ENCODE measurements at places on chromosomes 7 and 10.

GRCh38 chr10:95861386-95861785 lies 46.4 kb upstream of the CC2D2B start:
- no peak for DNase-seq

GRCh38 chr10:129888784-129889616 lies 75.1 kb downstream of the EBF3 start:
- DNase-seq: peak; percentile 92

GRCh38 chr7:114085592-114086501 lies 167.0 kb upstream of the PPP1R3A start:
- peak; percentile 75 for DNase-seq

GRCh38 chr10:101397140-101397539 lies 43.2 kb downstream of the BTRC start:
- DNase-seq: no peak

GRCh38 chr10:104117839-104118323 lies 4.1 kb upstream of the SFR1 start:
- DNase-seq: no peak

DNA sequence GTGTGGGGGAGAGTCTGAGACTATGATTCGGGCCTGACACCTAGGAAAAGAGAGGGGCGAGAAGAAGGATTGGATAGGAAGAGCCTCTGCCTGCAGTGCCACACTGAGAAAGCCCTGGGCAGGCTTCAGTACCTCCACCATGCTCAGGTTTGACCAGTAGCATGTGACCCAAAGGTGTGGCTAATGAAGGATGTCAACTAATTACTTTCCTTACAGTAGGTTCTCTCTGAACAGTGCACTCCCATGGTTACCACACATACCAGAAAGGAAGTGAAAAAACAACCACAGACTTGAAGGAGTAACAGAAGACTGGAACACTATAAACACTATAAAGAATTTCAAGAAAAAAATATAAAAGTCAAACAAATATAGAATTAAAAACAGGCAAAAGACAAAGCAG lies 46.2 kb downstream of the SEM1 start:
- no peak for DNase-seq

GRCh38 chr10:119602241-119603095 lies 5.7 kb upstream of the TIAL1 start:
- DNase-seq: peak; percentile 56

DNA sequence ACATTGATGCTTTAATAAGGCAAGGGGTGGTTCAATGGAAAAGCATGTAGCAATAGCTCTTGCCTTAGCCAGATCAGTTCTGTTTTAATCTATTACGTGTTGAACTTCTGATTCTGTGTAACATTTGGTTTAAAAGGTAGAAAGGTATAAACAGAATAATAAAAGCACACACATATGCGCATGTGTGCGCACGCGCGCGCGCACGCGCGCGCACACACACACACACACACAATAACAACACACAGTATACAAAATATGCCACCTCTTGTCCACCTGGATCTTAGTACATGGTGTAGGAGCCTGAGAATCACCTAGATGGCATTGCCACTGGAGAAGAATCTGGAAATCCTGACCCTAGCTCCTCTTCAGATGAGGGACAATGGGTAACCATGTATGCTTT lies 49.6 kb upstream of the TEX47 start:
- no peak for DNase-seq

DNA sequence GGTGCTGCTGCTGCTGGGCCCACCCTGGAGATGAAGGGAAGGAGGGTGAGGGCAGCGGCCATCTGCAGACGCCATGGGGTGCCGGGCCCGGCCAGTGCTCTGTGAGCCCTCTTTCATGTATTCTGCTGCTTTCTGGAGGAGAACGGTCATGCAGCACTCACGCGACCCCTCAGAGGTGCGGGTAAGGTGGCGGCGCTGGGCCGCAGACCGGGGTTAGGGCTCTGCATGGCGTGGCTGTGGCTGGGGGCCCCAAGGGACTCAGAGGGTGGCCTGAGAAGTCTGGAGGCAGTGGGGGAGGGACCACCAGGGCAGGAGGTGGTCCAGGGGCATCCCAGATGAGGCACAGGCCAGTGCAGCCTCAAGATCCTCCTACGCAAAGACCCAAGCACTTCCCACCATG lies 275.5 kb downstream of the ELFN1 start:
- peak; percentile 11 for DNase-seq

DNA sequence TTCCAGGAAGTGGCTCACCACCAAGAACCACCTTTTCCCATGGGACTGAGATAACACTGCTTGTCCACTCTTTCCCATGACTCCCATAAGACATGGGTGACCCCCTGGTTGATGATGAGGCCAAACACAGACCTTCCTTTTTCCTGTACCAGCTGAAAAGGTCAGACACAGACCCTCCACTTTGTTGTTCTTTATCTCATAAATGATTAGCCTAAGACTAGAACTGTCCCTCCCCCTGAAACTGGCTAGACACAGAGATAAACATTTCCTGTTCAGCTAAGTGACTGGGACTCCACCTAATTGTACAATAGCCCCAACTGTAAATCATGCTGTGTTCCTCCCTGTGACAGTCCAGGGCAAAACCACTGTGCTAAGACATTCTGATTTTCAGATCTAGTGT lies 8.2 kb upstream of the NRG3 start:
- no peak for DNase-seq

GRCh38 chr10:25175527-25176420 lies 973 bp downstream of the GPR158 start:
- DNase-seq: peak; percentile 44

DNA sequence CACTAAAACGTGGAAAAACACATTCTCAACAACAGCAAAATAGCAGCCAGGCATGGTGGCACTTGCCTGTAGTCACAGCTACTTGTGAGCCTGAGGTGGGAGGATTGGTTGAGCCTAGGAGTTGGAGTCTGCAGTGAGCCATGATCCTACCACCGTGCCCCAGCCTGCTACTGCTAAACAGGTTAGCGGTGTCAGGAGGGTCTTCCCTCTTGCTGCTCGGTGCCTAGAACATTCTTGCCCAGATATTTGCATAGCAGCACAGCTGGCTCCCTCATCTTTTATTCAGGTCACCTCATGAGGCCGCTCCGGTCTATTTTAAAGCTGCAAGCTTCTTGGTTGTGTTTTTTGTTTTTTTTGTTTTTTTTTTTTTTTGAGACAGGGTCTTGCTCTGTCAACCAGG lies 2.9 kb upstream of the RABGEF1 start:
- DNase-seq: no peak

DNA sequence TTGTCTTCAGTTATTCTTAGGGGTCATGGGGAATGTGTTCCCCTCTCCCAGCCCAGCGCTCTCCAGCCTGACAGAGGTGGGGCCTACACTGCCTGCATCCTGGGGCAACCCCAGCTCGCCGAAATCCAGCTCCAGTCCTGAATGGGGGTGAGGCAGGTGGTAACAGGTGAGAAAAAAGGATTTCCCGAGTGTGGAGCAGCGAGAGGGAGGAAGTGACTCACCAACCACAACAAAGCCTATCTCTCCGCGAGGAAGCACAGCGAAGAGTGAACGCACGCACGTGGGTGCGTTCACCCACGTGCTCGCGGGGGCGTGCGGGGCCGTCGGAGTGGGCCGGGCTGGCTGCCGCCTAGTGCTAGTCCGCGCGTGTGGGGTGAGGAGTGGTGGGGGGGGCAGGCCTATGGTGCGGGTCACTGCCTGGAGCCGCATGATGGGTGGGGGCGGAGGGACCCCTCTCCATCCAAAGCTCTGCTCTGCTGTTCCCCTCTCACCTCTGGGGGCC lies 855 bp upstream of the PALD1 start:
- DNase-seq: no peak

DNA sequence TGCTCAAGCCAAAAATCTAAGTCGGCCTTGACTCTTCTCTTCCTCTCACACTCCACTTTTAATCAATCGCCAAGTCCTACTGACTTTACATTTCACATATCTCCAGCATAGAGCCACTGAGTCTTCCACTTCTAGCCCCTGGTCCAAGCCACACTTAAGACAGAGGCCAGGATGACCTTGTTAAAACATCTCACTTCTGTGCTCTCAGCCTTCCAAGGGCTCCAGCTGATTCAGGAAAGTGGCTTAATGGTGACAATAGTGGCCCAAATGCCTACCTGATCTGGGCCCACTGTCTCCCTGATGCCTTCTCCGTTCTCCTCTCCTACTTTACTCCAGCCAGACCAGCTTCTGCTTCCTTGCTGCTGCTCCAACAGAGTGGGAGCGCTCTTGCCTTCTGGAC lies 4.4 kb downstream of the TBATA start:
- no peak for DNase-seq

DNA sequence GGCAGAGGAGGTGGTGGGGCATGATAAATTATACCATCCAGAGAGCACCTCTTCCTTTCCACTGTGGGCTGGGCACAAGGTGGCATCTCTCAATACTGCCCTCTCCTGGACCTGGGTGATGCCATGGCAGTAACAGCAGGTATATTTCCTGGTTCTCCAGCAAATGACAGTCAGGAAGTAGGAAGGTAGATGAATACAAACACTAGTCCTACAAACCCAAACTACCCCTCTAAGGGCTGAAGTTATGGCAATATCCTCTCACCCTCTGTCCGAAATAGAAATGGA lies 1004.9 kb downstream of the KCNMA1 start:
- no peak for DNase-seq

DNA sequence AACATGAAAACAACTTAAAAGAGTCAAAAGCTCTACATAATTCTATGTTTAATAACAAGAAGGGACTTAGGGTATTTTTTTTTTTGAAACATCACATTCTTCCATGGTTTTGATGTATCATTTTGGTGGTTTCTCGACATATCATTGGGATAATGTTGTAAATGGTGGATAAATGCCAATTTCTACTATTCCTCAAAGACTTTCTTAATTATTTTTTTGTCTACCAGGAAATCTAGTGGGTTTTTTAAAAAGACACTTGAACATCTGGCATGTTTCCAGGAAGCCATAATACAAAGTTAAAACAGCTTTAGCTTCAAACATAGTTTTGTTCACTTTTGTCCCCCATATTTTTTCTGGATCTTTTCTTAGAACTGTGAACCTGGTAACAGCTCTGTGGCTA lies 200.4 kb downstream of the DKK1 start:
- no peak for DNase-seq

GRCh38 chr7:151249732-151250072 lies 1.2 kb upstream of the SMARCD3 start:
- no peak for DNase-seq

DNA sequence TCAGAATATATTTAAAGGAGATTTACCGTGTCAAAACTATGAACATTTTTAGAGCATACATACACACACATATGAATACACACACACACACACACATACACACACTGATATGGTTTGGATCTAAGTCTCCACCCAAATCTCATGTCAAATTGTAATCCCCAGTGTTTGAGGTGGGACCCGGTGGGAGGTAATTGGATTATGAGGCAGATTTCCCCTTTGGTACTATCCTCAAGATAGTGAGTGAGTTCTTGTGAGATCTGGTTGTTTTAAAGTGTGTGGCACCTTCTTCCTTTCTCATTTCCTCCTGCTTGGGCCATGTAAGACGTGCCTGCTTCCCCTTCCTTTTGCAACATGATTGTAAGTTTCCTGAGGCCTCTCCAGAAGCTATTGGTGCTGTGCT lies 515.0 kb upstream of the ZMIZ1 start:
- no peak for DNase-seq

DNA sequence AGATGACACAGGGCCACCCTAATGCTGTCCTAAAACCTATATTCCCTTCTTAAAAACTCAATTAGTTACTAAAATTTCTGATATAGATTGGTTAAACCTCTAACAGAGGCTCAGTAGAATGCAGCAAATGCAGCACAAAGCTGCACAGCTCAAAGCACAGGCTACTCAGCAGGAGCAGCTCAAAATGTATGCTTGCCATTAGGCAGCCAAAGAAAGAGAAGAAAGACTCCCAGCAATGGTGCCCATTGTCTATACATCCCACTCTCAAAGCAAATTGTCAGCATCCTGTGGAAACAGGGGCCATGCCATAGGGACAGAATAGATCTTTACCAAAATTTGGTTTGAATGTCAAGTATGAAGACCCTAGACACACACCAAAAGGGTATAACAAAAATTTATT lies 73.5 kb downstream of the TFPI2 start:
- no peak for DNase-seq

DNA sequence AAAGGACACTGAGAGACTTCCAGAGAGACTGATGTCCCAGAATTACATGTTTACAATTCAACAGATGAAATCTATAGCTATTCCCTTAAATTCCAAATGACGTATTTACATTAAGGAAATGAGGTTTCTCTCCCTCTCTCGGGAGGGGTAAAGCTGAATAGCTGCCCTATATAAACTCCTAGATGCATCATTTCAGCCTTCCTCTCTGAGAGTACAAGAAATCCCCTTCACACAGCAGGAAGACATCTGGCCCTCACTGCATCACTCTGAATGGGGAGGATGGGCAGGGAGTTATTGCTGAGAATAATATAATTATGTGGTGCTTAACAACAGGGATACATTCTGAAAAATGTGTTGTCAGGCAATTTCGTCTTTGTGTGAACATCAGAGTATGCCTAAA lies 11.0 kb downstream of the POT1 start:
- no peak for DNase-seq

GRCh38 chr10:114519756-114520293 lies 115.5 kb upstream of the AFAP1L2 start:
- no peak for DNase-seq

DNA sequence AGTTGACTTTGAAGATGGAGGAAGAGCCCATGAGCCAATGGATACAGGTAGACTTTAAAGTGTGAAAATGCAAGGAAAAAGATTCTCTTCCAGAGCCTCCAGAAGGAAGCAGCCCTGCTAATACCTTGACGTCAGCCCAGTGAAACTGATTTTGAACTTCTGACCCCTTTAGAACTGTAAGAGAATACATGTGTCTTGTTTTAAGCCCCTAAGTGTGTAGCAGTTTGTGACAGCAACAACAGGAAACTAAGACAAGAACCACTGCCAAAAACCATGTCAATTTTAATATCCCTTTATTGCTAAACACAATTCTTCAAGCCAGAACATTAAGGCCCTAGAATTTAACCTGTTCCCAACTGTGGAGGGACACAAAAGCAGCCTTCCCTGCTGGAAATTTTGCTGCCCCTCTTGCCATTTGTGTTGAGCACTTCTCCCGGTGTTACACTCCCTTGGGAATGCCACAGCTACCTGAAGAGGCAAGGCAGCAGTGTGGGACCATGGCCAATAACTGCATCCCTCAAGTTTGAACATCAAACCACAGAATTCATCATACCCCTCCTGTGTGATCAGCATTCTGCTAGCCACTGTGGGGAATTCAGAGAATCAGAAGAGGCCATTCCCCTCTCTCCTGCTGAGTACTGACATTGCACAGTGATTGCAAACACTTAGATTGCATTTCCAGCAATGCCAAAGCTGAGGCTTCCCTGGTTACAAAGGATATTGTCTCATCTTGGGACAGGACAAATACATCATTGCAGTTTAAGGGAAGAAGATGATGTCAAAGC lies 12.3 kb upstream of the CCDC172 start:
- DNase-seq: no peak
